CD4-positive, alpha-beta T cell treated with Interleukin-6 at 100 ng/mL for 8 hours (primary cell): ENCODE measurements at places on chromosomes 5 and 9.

- no peak for DNase-seq
These were observed 123.3 kb downstream of the PCSK5 start for GRCh38 chr9:76013809-76014208.

DNA sequence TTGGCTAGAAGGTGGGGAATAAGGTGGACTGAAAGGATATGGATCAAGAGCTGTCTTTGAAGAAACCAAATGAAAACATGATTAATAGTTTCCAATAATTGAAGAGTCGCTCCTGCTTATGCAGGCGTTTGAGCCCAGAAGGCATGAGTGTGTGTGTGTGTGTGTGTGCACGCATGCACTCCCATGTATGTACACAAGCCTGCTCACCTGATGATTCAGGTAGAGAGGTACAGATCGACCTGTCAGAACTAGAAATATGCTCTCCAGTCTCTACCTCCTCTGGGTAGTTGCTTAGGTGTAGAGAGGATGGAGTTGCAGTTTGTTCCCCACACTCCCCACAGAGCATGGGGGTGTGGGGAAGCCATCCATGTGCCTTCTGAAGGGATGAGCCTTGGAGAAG lies 1.1 kb upstream of the FGF1 start:
- no peak for DNase-seq

- no peak for DNase-seq
These were observed 69.0 kb downstream of the SHC3 start for GRCh38 chr9:89109666-89110065.

DNA sequence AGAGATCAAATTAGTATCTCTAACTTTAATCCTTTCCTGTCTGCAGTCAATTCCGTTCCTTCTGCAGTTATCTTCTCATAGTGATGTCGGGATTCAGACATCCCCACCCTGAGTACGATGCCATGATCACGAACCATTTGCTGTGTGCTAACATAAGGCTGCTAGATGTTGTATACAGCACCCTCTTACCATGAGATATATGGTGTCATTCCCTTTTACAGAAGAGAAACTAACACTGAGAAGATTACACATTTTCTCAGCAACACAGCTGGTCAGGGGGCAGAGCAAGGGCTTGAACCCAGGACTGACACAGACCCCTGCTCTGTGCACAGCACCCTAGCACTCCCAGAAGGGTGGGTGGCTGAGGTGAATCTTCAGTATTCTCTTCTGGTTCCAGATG lies 46.9 kb upstream of the HSD17B4 start:
- DNase-seq, result no peak

- no peak for DNase-seq
These were observed 18.0 kb upstream of the ENHO start for GRCh38 chr9:34540827-34541226.

- DNase-seq, result no peak
These were observed 81.8 kb downstream of the ZNF618 start for GRCh38 chr9:113957821-113958341.

GRCh38 chr9:18639911-18640310 lies 166.0 kb downstream of the ADAMTSL1 start:
- no peak for DNase-seq

DNA sequence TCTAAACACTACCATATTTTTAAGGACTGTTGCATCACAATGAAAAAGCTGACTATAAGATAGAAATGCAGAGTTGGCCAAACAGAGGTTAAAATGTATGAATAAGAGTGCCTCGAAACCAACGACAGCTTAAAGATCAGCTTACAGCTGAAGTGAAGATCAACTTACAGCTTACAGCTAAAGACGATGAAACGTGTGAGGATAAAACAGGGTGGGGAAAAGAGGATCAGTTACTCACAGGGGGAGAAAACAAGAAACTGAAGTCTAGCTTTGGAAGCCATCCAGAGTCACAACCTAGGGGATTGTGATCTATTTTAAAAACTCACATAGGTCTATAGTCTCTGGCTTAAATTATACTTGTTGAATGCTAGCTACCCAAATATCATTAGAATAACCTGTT lies 220.0 kb downstream of the SNCAIP start:
- no peak for DNase-seq

DNA sequence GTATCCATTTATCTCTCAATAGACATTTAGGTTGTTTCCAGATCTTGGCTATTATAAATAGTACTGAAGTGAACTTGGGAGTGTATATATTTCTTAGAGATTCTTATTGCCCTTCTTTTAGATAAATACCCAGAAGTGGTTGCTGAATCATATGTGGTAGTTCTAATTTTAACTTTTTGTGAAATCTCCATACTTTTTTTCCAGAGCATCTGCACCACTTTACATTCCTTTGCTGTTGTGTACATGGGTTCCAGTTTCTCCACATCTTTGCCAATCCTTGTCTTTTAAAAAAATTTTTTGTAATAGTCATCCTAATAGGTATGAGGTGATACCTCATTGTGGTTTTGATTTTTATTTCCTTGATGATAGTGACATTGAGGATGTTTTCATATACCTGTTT lies 303.7 kb downstream of the CCDC171 start:
- no peak for DNase-seq

GRCh38 chr5:106797996-106798395 lies 872.7 kb downstream of the EFNA5 start:
- DNase-seq, result no peak

DNA sequence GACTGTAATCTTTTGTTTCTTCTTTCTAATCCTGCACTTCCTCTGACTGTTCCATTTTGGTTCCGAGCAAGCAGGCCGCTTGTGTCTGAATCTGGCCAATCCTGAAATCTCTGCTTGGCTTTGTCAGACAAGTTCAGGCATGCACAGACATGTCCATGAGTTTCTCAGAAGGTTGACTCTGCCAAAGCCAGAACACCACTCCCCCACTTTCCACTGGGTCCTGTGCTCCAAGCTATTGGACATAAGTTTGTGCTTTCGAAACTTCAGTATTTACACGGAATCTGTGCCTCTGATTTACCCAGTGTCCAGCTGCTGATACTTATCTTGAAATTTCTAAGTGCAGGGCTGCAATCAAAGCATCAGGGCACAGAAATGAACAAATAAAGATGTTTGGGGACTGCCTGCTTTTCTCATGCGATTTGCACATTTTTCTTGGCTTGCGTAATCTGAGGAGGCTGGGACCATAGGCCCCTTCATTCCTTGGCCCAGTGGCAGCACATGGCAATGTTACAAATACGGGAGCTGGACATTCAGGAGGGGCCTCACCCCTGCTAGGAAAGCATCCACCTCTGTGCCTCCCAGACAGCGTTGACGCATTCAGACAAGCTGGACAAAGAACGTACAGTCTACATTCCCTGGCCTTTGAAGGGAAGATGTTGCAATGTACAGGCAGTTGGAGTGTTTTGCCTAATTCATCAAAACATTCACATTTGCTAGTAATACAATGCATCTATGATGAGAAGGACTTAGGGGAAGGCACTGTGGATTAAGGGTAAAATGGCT lies 209.2 kb upstream of the PAPPA start:
- no peak for DNase-seq

DNA sequence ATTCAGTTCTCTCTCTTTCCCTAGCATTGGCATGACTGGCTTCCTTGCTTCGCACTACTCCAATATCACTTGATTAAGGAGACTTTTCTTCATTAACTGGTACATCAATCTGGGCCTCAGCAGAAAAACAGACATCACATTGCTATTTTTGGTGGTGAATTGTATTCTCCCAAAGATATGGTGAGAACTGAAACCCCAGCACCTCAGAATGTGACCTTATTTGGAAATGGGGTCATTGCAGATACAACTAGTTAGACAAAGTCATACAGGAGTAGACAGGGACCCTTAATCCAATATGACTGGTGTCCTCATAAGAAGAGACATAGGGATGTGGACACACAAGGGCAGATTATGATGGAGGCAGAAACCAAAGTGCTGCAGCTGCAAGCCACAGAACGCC lies 7.5 kb upstream of the RAD23B start:
- no peak for DNase-seq
